ENCODE measurements at places on chromosomes 11 and 22.
A peak's percentile ranks its signal among the peaks of the same experiment; 100 is the strongest.

DNA sequence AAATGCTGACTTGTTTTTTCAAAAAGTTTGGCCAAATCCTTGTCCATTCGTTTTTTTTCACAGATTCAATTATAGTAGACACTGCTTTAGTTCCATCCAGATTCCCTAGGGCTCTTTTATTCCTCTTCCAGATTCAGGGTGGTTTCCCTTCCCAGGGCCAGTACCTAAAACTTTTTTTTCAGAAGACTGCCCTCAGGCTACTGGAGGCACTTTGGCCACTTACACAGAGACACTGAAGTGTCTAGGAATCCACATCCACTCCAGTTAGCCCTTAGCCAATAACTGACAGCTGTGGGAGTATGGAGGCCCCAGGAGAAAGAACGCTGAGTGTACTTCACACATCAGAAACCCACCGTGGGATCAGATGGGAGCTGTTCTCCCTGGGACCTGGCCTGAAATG, 77.3 kb downstream of the CCDC34 start:
- no peak overlapping the region for H3K4me3 ChIP-seq
- peak overlapping the region; percentile 5 for H3K27ac ChIP-seq
- no peak for DNase-seq
- H3K27me3 ChIP-seq, result no peaks in the 10 kb centered on the region
- peaks cover 19% of the 10 kb centered on the region for H3K4me1 ChIP-seq

GRCh38 chr22:33513388-33514338, 406.6 kb downstream of the LARGE1 start:
- no peaks in the 10 kb centered on the region for H3K27me3 ChIP-seq
- no peak for DNase-seq
- H3K4me1 ChIP-seq, result no peaks in the 10 kb centered on the region
- no peak overlapping the region for H3K27ac ChIP-seq
- H3K36me3 ChIP-seq, result no peaks in the 10 kb centered on the region

- no peaks in the 10 kb centered on the region for H3K27me3 ChIP-seq
- no peaks in the 10 kb centered on the region for H3K36me3 ChIP-seq
- no peak overlapping the region for H3K27ac ChIP-seq
- DNase-seq, result no peak
- peaks cover 14% of the 10 kb centered on the region for H3K4me1 ChIP-seq
- no peak overlapping the region for H3K4me3 ChIP-seq
These were observed 69.8 kb downstream of the PACS1 start for GRCh38 chr11:66139817-66140404.

GRCh38 chr22:45702981-45703380, 31.3 kb downstream of the ATXN10 start:
- H3K27me3 ChIP-seq, result no peaks in the 10 kb centered on the region
- no peaks in the 10 kb centered on the region for H3K4me1 ChIP-seq
- H3K4me3 ChIP-seq, result no peak overlapping the region
- peak overlapping the region; percentile 12 for H3K27ac ChIP-seq
- H3K36me3 ChIP-seq, result peaks cover 7% of the 10 kb centered on the region
- DNase-seq, result no peak

DNA sequence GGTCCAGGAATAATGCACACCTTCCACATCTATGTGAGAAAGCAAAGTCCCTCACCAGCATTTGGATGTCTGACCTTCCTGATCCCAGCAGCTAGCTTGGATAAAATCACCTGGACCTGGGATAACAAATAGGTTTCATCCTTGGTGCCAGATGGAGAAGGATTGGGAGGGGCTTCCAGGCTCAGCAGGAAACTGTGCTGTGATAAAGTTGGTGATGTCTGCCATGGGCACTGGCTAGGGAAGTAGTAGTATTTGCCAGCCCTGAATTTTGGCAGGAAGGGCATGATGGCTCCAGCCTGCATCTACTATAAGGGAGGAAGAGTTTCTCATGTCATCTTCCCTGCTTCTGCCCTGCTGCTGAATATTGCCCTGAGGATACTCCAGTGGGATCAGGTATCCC, 37.5 kb downstream of the C11orf91 start:
- no peak overlapping the region for H3K4me3 ChIP-seq
- no peaks in the 10 kb centered on the region for H3K27me3 ChIP-seq
- H3K4me1 ChIP-seq, result no peaks in the 10 kb centered on the region
- DNase-seq, result no peak

DNA sequence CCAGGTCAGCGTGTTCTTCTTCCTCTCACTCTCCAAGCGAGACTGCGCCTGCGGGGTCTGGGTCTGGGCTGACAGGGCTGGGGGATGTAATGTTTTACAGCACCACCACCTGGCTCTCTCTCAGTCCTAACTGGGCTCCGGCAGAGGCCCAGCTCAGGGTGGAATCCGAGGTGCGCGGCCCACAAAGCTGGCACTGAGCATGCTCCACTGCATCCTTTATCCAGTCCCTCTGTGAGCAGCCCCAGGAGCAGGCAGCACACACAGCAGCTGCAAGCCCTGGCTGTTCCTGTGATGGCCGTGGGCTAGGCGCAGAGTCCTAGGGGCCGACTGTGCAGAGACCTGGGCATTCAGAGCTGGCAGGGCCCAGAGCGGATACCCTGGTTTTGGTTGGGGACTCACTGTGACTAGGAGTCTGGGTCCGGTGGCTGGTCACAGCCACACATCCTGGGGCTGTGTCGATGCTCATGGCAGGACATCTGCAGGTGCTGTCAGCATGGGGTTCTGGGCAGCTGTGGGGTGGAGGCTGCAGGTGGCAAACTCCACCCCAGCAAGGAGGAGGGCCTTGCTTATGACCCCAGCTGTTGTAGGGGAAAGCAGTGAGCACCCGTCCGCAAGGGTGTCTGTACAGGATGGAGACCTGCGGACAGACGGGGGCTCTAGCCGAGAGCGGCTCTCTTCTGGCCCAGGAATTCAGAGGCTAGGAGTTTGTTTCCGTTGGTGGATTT, 4.0 kb downstream of the LRRC75B start:
- peaks cover 4% of the 10 kb centered on the region for H3K4me1 ChIP-seq
- DNase-seq, result no peak
- H3K36me3 ChIP-seq, result no peaks in the 10 kb centered on the region
- H3K4me3 ChIP-seq, result no peak overlapping the region
- no peaks in the 10 kb centered on the region for H3K27me3 ChIP-seq

- no peak for DNase-seq
- H3K36me3 ChIP-seq, result no peaks in the 10 kb centered on the region
- no peak overlapping the region for H3K4me3 ChIP-seq
- H3K27ac ChIP-seq, result no peak overlapping the region
- H3K27me3 ChIP-seq, result no peaks in the 10 kb centered on the region
- H3K4me1 ChIP-seq, result no peaks in the 10 kb centered on the region
These were observed 288.6 kb upstream of the SORL1-AS1 start for GRCh38 chr11:121741351-121741760.

- peak overlapping the region; percentile 76 for H3K27ac ChIP-seq
- H3K27me3 ChIP-seq, result no peaks in the 10 kb centered on the region
- peaks cover 16% of the 10 kb centered on the region for H3K4me1 ChIP-seq
- DNase-seq, result peak; percentile 28
These were observed 802 bp downstream of the KBTBD3 start for GRCh38 chr11:106076171-106076918.

DNA sequence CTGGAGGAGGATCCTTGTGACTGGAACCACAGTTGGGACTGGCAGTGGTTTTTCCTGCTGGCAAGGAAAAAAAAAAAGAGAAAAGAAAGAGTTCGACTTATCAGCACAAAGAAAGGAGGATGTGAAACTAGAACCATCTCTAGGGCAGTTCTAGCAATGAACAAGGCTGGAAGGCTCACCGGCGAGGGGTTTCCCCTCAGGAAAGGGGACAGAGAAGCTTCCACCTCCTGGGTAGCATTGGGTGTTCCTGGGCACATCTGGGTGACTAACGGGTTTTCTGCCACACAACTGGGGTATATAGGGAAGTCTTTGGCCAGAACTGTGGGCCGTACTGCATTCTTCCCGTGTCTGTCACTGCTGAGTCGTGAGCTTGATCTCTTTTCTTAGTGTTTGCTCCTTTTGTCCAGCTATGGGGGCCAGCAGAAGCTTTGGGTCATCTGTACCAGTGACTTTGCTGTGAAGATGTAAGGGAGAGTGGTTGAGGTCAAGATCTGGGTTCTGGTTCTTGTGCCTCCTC, 109.4 kb upstream of the OR4B1 start:
- H3K27ac ChIP-seq, result no peak overlapping the region
- no peak for DNase-seq
- H3K27me3 ChIP-seq, result no peaks in the 10 kb centered on the region
- peaks cover 22% of the 10 kb centered on the region for H3K4me1 ChIP-seq

DNA sequence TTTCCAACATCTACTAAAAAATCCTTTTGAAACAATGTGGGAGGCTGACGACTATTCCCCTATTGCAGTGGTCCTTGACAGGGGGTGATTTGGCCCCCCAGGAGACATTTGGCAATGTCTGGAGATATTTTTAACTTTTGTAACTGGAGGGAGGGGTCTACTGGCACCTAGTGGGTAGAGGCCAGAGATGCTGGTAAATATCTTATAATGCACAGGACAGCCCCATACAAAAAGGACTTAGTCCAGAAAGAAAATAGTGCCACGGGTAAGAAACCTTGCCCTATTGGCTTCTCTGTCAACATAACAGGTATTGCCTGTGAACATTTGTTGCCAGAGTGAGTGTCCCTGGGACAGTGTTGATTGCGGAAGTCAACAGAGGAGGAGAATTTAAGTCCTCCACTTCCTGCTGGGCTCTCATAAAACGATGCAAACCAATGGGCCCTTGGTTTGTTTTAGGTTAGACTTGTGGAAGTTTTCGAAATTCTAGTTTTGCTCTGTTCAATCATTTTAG, 101.6 kb downstream of the MAML2 start:
- H3K27me3 ChIP-seq, result no peaks in the 10 kb centered on the region
- no peak for DNase-seq
- H3K4me1 ChIP-seq, result peaks cover 27% of the 10 kb centered on the region
- no peak overlapping the region for H3K4me3 ChIP-seq

DNA sequence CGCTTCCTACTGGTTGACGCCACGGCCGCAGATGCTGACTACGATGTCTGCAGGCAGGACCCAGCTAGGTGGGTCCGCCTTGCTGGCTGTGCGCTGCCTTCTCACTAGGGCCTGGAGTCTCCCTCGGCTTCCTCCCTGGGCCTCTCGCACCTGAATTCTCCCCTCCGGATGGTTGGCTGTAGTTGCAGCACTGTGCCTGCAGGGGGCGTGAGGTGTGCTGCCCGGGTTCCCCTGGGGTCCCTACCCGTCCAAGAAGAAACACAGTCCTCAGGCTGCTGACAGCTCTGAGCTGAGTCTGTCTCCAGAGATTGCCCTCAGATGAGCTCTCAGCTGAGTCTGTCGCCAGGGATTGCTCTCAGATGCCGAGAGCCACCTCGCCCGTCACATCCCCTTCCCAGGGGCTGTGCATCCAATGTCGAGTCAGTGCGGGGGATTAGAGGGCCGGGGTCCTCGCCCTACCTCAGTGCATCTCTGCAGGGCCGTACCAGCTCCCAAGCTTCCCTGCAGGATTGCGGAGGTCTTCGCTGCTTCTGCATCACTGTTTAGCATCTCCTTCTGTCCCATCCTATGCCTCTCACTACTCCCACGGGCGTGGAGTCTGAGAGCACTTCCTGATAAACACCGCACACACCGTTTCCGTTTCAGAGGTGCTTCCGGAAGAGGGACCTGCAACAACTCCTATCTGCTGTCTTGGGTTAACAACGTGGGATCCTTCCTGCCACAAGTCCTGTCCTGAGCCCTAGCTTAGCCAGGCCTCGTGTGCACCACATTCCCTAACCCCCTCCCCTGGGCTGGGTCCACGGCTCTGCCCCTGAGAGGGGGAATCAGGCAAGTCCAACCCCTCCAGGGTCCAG, 196.9 kb downstream of the CSNK2A3 start:
- no peak for DNase-seq
- no peak overlapping the region for H3K27ac ChIP-seq
- no peak overlapping the region for H3K4me3 ChIP-seq
- H3K4me1 ChIP-seq, result no peaks in the 10 kb centered on the region
- no peaks in the 10 kb centered on the region for H3K36me3 ChIP-seq

- H3K36me3 ChIP-seq, result no peaks in the 10 kb centered on the region
- H3K4me3 ChIP-seq, result no peak overlapping the region
- no peaks in the 10 kb centered on the region for H3K4me1 ChIP-seq
- H3K27ac ChIP-seq, result no peak overlapping the region
- H3K27me3 ChIP-seq, result peaks cover 22% of the 10 kb centered on the region
These were observed 33.3 kb upstream of the KCNJ11 start for GRCh38 chr11:17421781-17422180.

GRCh38 chr11:121452609-121453150, at the start of gene SORL1-AS1:
Gene SORL1-AS1, minus strand, starts transcription at chr11:121452967.
- peak within 1 kb of the TSS; percentile 81 for H3K27ac ChIP-seq
- H3K4me3 ChIP-seq, result peak within 1 kb of the TSS; percentile 98
- no peaks in the 10 kb centered on the region for H3K36me3 ChIP-seq
- H3K4me1 ChIP-seq, result peaks cover 28% of the 10 kb centered on the region
- no peaks in the 10 kb centered on the region for H3K27me3 ChIP-seq
- DNase-seq, result no peak

DNA sequence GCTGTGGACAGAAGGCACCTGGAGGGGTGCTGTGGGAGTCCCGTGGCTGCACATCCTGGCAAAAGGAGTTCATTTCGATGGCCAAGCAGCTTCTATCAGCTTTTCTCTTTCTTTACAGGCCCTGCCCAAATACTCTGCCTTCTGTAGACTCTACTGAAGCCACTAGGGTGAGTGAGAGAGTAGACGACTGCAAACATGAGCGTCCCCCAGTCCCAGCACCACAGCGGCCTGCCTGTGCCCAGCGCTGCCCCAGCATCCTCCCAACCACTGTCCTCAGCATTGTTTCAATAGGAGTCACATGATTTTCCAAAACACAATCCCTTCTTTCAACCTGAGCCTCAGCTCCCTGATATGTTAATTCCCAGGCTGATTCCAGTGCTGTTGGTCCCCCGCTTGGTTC, 110.0 kb downstream of the KIRREL3 start:
- no peaks in the 10 kb centered on the region for H3K27me3 ChIP-seq
- no peaks in the 10 kb centered on the region for H3K36me3 ChIP-seq
- H3K4me1 ChIP-seq, result no peaks in the 10 kb centered on the region
- H3K4me3 ChIP-seq, result no peak overlapping the region
- H3K27ac ChIP-seq, result no peak overlapping the region

GRCh38 chr11:12581923-12582322, 92.3 kb upstream of the TEAD1 start:
- H3K27ac ChIP-seq, result no peak overlapping the region
- H3K4me3 ChIP-seq, result no peak overlapping the region
- DNase-seq, result no peak
- H3K4me1 ChIP-seq, result no peaks in the 10 kb centered on the region

- DNase-seq, result peak; percentile 64
- H3K27ac ChIP-seq, result no peak overlapping the region
- H3K27me3 ChIP-seq, result no peaks in the 10 kb centered on the region
- H3K4me3 ChIP-seq, result no peak overlapping the region
These were observed 17.9 kb downstream of the CLNS1A start for GRCh38 chr11:77619576-77620198.

GRCh38 chr22:29306835-29307595, 565 bp downstream of the GAS2L1 start:
- H3K4me1 ChIP-seq, result peaks cover 31% of the 10 kb centered on the region
- H3K27ac ChIP-seq, result peak overlapping the region; percentile 88
- H3K4me3 ChIP-seq, result peak overlapping the region; percentile 75
- no peak for DNase-seq

DNA sequence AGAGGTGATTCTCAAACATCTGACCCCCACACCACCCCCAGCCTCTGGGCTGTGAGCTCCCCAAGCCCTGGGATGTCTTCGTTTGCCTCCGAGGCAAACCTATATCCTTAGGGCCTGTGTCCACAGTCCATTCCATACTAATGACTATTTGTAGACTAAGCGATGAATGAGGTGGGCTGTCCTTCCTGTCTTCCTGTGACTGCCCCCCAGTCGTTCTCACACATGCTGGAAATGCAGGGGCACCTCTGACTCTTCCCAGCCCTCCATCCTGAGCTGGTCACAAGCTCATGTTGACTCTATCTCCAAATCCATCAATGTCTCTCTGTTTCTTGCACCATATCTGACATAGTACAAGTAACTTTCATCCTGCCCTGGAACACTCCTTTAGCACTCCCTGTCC, 4.8 kb downstream of the ATG16L2 start:
- H3K36me3 ChIP-seq, result no peaks in the 10 kb centered on the region
- DNase-seq, result no peak
- no peaks in the 10 kb centered on the region for H3K27me3 ChIP-seq
- no peak overlapping the region for H3K4me3 ChIP-seq
